ENCODE measurements at places on chromosomes 13 and 19.

- no peak for DNase-seq
Measured at GRCh38 chr19:38502410-38503076, 69.1 kb downstream of the RYR1 start.

DNA sequence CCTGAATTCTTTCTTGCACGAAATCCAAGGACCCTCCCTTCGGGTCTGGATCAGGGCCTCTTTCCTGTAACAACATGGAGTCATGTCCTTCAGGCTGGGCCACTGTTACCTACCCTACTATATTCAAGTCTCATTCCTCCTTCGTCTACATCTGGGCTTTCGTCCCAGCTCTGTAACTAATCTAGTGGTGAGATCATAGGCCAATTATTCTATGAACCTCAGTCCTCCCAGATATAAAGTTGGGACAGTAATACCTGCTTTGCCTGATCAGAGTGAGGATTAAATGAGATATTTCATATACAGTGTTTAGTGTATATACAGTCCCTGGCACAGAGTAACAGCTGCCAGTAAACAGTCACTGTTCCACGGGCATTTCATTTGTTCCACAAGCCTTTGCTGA is 48.3 kb upstream of the ATP12A start:
- DNase-seq: no peak

GRCh38 chr19:39936622-39937021 is 2.2 kb upstream of the FCGBP start:
- DNase-seq: no peak

DNA sequence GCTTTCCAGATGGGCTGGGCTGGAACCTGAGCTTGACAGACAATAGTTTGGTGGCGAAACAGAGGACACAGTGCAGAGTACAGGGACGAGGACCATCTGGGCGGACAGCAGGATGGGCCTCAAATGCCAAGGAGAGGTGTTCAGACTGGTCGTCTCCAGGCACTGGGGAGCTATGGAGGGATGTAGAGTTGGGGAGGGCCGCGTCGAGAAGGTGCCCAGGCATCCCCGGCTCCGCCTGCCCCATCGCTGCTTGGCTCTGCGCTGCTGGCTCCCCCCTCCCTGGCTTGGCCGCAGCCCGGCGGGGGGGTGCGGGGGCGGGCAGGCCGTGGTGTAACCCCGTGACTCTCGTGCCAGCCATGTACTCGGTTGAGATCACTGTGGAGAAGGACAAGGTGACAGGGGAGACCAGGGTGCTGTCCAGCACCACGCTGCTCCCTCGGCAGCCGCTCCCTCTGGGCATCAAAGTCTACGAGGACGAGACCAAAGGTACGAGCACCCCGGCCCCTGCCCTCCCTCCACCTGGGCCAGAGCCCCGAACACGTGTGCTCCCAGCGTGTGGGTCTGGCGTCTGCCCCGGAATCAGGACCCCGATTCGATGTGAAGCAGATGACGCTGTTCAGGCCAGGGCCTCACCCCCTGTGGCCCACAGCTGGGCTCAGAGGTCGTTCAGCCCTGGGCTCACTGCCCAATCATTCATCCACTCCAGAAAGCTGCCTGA is 10.8 kb upstream of the MISP start:
- DNase-seq: no peak

GRCh38 chr13:113219256-113219940 is 10.0 kb downstream of the CUL4A start:
- DNase-seq: no peak

DNA sequence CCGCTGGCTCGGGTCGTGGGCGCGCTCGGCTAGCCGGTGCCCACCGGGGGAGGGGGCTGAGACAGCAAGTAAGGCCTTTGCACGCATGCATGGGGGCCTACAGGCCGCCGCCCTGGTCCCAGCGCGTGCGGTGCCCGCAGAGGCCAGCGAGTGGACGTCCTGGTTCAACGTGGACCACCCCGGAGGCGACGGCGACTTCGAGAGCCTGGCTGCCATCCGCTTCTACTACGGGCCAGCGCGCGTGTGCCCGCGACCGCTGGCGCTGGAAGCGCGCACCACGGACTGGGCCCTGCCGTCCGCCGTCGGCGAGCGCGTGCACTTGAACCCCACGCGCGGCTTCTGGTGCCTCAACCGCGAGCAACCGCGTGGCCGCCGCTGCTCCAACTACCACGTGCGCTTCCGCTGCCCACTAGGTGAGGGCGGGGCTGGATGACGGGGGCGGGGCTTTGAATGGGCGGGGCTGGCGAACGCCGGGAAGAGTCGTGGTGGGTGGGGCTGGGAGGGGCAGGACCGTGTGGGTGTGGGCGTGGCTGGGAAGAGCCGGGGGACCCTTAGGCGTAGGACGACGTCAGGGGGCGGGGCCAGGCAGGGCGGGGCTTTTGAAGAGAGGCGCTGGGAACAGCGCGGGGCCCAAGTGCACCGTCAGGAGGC is 2.1 kb downstream of the CILP2 start:
- peak; percentile 87 for DNase-seq

- DNase-seq: no peak
Measured at GRCh38 chr13:19680751-19681150, 47.3 kb downstream of the MPHOSPH8 start.

DNA sequence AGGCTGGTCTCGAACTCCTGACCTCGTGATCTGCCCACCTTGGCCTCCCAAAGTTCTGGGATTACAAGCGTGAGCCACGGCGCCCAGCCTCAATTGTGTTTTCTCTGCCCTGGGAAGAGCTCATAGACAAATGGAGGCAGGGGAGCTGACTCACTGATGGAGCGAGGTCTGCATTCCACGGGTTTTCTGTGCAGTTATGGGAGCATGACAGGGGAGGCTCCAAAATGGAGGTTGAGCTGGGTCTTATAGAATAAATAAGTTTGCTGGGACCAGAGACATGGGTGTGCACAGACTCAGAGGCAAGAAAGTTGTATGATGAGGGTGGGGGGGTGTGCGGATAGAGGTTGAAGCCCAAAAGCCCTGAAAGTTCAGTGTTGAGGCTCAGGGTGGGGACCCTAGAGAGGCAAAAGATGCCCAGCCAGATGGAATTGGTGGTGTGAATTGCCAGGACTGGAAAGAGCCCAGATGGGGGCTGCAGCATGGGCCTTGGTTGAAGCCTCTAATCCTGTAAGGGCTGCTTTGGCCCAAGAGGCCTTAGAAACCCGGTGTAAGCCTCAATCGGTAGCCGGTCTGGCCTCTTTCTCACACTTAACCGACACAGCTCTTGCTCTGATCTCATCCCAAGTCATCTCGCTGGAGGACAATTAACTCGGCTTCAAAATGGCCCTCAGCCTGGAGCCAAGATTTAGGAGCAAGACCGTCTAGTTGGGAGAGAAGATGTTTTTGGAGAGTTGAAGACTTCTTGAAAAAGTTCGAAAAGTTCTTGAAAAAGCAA is 1.9 kb downstream of the TPM4 start:
- peak; percentile 53 for DNase-seq

DNA sequence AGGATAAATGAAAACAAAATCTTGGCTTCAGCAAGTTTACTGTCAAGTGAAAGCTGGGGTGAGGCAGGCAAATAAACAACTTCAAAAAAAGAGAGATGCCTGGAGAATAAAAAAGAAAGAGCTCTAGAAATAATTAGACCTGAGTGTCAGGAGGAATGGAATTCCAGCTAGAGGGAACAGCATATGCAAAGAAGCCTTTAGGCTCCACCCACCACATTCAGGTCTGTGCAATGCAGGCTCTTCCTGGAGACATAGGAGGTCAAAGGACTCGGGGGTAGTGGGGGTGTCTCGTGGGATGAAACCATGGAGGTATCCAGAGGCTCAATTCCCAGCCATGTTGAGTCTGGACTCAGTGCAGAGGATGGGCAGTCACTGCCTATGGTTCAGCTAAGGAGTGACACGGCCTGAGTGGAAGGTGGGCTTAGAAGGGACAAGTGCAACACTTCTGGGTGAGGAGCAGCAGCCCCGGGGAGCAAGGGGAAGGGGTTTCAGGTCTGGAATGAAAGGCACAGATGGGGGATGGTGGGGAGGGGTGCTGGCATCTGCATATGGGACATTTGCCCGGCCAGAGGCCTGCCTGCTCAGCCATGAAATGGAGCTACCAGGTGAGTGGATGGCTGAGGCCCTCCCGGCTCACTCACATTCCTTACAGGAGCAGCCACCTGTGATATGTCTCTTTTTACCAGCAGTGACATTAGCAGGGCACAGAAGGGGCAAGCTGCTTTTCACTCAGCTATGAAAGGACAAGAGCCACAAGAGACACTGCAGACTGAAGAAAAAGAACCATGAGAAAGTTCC is 12.3 kb downstream of the LATS2 start:
- no peak for DNase-seq

DNA sequence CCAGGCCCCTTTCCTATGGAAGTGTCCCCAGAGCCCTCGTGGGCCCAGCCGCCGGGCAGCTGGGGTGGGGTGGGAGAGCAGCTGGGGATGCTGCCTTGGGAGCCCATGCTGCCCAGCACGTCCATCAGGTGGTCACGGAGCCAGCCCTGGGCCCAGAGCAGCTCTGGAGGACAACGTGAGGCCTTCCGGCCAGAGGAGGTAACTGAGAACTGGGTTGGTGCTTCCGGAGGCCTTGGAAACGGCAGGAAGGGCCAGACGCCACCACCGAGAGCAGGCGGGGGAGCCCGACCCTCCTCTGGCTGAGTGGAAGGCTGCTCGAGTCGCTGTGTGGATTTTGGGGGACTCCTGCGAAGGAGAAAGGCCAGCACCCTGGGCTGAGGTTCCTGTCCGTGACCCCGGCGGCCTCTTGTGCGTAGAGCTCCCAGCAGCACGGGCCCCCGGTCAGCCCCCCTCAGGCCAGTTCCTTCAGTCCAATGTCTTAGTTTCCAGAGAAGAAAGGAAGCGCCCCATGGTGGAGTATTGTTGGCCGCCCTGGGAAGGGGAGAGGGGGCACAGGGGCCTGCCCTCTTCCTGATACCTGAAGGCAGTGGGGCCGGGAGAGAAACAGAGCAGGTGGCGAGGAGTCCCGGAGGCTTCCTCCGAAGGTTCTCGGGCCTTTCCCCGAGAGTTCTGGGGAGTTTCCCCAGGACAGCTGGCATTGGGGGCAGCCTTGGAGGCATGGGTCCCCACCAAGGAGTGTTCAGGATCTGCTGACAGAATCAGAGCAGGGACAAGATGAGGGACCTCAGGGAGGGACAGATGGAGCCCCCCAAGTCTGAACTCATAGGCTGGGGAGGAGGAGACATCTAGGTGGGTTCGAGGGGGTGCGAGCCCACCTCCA is 68.8 kb downstream of the MLLT1 start:
- no peak for DNase-seq

DNA sequence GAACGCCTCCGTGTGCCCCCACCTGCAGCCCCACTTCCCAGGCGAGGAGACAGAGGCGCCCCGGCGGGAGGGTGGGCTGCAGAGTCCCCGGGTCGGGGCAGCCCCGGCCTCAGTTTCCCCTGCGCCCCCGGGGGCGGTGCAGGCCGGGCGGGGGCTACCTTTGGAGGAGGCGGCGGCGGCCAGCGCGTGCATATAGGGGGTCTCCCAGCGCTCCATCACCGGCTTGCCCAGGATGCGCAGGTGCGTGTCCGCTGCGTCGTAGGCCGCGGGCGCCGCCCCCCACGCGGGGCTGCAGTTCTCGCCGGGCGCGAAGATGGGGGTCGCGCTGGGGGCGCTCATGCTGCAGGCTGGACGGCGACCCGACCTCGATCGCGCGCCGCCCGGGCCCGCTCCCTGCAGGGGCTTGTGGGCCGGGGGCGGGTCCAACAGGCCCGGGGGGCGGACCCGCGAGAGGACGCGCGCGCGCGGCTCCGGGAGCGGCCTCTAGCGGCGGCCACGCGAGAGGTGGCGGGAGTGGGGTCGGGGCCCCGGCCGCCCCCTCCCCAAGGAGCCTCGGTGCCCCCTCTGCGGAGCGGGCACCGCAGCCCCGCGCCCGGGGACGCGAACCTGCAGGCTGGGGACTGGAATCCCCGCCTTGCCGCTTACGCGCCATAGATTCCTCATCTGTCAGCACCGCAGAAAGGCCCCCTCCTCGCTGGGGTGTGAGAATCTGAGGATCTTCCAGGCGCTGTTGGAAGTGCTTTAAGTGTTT is at the start of gene GAMT:
GAMT (minus strand) TSS at position 405 of the 751 bp plus-strand sequence; CDS start at position 339, 66 bp downstream.
- peak; percentile 61 for DNase-seq

DNA sequence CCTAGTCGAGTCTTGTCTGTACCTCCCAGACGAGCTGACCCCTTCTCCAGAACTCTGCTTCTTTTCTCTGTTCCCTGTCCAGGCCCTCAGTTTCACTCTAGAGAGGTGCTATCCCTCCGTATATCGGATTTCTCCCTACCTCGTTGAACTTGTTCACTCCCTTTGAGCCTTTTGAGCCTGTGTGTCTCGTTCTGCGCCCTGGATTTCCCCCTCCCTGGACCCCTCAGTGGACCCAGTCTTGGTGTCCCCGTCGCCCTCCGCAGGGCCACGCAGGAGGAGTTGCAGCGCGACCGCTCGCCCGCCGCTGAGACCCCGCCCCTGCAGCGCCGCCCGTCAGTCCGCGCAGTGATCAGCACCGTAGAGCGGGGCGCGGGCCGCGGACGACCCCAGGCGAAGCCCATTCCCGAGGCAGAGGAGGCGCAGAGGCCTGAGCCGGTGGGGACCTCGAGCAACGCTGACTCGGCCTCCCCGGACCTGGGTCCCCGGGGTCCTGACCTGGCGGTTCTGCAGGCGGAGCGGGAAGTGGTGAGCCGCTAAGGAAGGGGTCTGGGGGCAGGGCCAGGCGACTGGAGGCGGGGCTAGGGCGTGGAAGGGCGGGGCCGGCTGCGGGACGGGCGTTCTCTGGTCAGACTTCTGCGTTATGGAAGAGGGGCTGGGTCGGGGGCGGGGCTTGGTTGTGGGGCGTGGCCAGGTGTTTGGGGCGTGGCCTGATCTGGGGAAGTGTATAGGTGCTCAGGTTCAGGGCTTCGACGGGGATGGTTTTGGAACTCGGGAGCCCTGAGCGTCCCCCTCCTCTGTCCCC is 5.5 kb downstream of the EPS8L1 start:
- peak; percentile 96 for DNase-seq

DNA sequence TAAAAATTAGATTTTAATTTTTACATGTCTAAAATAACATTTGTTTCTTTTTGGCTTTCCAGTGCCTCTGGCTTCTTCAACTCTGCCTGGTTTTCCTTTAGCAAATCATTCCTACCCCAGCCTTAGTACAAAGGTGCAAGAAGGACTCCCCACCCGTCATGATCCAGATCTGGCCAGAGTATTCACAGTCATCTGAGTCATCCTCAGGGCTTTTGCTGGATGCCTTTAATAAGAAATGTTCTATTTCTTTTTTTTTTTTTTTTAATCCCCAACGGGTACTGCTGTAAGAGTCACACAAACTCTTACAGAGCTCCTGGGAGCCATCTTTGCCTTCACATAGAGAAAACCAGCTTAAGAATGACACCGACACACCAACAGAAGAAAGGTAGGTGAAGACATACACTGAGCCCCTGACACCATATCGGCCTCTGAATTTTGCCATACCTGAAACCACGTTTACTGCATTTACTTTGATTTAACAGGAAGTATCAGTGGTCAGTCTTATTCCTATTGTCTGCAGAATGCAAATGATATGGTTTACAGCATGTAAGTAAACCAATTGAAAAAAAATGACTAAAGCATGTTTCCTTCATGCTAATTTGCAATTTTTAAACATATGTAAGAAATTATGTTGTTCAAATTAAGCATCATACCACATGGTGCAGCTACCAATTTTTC is 184.4 kb downstream of the NALCN start:
- no peak for DNase-seq

GRCh38 chr19:23101241-23101640 is 15.6 kb upstream of the ZNF730 start:
- no peak for DNase-seq

All from activated CD4-positive, alpha-beta memory T cell treated with anti-CD3 and anti-CD28 coated beads for 36 hours (primary cell).